ENCODE measurements at places on chromosomes 1 and 21.

DNA sequence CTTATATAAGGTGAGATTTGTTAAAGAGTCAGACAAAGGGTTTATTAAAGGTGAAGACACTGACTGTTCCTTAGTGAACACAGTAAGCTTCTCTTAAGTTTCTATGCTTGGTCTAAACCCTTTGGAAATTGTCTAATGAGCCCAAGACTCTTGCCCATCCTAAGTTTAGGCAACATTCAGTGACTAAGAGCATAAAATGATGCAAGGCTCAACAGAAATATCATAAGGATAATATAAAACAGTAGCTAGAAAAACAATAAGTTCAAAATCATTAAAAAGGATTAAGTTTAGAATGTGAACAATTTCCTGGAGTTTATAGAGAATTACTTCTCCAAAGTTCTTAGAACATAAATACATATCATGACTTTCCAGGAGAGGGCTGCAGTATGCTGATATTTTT is 108.9 kb upstream of the PDC start:
- no peak for DNase-seq

DNA sequence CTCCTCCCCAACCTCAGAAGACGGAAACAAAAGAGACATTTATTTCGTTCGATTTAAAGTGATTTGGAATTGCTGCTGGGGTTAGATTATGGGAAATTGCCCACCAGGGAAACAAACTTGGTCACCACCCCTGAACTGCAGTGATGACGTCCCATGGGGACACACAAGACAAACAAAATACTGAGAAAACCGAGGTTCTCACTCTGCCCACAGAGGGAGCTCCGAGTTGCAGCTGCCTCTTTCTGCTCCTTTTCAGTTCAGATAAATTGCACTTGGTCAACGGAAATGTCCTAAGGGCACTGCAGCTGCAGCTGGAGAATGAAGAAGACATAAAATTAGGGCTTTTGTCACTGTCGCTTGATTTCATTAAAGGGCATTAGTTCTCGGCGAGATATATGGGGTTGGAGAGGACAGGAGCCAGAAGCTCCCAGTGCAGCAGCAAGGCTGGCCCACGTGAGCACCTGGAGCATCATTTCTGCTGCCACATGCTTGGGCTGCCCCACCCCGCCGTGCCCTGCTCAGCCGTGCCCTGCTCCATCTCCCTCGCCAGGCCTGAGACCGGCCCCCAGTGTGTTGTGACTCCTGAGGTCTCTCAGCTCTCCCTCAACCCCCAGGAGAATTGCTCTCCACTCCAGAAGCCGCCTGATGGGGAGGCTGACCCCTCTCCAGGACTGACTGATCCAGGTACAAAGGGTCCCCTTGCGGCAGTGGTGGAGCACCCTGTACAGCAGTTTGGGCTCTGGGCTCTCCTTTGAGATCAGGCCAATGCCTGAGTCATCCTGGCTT is 231.7 kb upstream of the AJAP1 start:
- no peak for DNase-seq

GRCh38 chr1:220203816-220204215 is 68.4 kb downstream of the RAB3GAP2 start:
- no peak for DNase-seq

DNA sequence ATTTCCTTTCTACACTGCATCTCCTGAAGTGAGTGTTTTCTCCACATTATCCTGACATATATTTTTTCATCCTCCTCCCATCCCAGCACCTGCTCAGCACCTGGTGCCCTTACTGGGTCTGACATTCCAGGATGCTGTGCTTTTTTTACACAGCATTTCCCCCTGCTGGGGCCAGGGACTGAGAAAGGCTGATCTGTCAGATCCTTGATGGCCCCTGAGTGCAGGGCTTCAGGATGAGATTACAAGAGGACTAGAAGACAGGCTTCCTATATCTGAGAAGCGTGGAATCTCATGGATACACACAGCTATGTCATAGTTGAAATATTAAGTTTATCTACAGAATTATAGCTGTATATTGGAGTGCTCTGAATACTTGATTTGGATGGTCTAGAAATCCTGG is 24.4 kb downstream of the RCAN1 start:
- peak; percentile 61 for DNase-seq

DNA sequence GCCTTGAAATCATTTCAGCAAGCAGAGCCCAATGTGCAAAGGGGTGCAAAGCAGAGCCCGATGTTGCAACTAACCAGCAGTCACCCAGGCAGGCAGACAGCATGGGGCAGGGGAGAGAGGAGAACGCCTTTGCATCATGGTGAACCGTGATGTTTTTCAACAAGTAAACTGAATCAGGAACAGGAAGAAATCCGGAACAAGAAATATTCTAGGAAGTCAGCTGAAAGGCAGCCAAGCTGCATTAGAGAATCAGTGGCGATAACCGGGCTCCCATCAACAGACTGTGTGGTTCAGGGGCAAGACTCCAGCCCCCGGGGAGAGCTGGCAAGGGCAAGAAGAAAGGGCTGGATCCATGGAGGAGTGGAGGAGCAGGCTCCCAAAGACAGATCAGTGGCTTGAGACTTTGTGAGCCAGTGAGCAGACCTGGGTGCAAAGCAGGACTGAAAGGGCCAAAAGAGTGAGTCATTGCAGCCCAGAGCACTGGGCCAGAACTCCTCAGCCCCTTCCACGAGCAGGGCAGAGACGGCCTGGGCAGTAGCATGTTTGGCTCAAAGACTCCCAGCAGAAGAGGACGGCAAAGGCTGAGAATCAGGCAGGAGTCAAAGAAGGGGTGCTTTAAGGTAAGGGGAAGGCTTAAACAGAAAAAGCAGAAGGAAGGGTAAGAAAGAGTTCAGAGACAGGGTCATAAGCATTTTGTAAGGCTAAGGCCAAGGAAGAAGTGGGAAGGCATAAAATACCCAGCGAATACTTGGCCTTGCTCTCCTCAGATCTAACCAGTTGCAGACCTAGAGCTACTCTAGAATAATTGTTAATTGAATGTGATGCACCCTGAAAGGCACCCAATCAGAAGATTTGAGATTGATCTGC is 155.0 kb downstream of the SETD4 start:
- no peak for DNase-seq

DNA sequence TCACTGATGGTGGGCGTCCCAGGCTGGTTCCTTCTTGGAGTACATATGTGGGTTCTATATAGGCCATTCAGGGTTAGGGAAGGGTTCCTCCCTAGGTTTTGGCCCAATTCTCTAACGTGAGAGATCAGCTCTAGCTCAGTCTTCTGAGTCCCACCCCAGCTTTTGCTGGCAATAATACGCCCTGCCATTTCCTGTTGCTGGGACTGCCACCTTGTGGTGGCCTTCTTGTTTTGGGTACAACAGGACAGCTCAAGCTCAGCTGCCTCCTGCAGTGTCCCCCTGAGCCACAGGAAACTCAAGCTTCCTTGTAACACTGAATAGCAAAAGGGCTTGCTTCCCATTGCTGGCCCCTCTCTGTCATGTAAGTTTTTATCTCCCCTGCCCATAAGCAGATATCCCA is 77.8 kb downstream of the BACH1 start:
- no peak for DNase-seq
